Stromal cell of bone marrow (primary cell): ENCODE measurements at places on chromosomes 3 and 15.

DNA sequence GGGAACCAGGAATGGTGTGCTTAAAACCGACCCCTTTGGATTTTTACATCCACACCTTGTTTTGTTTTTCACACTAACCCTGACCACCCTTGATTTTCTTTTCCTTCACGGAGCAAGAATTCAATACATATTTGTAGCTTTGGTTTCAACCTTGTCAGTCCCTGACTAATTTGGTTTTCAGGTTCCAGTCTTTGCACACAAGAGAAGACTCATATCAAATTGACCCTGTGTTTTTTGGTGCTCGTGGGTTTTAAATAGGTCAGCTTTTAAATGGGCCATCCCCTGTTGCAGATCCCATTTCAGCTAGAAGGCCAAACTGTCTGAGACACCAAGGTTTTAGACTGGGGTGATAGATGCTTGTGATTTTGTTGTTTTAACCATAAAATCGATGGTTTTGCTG is 26.4 kb downstream of the ANP32A start:
- no peak for DNase-seq

DNA sequence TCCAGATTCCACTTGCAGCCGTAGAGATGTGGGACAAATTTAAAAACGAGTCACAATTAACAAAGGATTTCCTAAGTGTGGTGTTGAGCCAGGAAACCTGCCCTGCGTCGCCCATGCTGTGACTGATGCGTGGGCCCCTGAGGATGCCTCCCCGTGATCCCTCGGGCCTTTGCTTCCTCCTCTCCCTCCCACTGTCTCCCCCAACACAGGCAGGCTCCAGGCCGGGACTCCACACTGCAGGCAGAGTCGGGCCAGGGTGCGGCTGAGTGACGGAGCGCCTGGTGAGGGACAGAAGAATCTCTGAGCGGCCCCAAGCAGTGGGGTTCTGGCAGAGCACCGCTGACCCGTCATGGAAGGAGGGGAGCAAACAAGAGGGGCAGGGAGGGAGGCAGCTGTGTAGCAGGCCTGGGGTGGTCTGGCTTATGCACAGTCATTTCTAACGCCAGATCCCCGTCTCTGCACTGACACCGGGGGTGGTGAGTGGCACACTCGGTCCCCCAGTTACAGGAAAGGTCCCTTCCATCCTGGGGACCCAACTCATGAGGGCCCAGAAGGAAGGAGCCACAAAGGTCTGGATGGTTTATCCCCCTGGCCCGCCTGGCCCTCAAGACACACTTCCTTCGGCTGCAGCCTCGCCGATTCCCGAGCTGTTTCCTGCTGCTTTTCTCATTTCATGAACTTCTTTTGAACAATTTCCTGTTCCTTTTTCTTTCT is 91.0 kb downstream of the XXYLT1 start:
- no peak for DNase-seq

DNA sequence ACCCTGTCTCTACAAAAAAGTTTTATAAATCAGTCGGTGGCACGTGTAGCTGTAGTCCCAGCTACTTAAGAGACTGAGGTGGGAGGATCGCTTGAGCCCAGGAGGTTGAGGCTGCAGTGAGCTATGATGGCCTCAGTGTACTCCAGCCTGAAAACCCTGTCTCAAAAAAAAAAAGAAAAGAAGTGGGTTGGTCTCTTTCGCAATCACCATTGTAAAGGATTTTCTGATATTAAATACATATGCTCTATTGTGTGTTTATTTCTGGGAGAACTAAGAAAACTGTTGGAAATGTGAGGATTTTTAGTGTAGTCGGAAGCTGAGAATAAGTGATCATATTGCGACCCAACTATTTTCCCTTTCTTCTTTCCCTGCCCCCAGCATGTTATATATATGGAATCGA is 7.5 kb downstream of the ZNF710 start:
- no peak for DNase-seq

- peak; percentile 61 for DNase-seq
Observed at GRCh38 chr3:105365391-105366325, 1.1 kb upstream of the ALCAM start.

- DNase-seq: no peak
Observed at GRCh38 chr3:161556533-161556932, 59.9 kb downstream of the OTOL1 start.

GRCh38 chr15:68197170-68197492 is 8.0 kb downstream of the CALML4 start:
- DNase-seq: no peak

DNA sequence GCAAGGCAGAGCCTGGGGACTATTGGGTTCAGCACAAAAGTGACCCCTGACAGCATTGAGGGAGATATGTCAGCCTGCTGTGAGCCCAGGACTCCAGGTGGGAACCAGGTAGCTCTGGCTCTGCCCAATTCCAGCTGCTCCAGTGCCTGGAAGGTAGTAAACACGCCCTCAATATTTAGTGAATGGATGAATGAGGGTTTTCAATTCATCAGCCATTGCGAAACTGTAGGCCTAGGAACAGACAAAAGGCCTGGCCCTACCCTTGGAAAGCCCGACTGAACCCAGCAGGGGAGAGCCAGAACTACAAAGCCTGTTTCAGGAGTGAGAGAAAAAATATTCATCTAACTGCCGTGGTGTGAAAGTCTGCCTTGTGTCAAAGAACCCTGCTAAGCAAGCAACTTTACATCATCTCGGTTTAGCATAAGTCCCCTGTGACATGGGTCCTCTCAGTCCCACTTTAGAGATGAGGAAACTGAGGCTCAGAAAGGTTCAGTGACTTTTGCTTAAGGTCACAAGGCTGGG is 8.1 kb upstream of the CSK start:
- no peak for DNase-seq

DNA sequence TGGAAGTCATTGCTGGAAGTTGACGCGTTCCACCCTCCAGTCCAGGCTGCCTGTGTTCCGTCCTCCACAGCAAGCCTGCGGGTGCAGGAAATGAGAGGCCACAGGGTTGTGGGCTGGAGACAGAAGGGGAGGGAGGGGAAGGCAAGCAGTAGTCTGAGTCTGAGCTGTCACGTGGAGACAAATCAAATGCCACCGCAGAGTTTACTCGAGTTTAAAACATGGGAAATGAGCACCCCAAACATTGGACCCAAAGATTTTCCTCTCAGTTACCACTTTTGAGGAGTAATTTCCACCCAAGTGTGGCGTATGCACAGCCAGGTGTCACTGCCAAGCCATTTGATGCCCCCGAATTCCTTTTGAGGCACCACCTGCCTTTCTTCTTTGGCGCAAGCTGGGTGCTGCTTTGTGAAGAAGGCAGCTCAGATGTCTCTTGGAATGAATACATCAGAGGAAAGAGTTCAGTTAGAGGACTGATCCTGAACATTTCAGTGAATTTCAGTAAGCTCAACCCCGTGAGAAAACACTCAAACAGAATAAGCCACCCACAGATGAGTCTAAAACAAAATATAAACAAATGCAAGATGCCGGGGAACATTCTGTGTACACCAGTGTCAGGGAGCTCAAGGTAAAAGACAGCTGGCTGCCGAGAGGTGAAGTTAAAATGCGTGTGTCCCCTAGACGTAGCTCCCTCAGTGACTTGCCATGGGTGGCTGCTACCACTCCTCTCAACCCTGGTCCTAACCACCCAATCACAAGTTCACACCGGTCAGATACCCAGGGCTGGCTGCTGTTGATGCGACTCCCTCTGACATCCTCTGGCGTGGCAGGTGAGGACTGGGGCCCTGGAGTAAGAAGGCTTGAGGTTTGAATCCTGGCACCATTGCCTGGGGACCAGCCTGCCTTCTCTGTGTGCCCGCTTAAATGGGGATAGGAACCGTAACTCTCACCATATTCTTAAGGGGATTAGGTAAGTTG is 203.8 kb downstream of the UACA start:
- DNase-seq: no peak

DNA sequence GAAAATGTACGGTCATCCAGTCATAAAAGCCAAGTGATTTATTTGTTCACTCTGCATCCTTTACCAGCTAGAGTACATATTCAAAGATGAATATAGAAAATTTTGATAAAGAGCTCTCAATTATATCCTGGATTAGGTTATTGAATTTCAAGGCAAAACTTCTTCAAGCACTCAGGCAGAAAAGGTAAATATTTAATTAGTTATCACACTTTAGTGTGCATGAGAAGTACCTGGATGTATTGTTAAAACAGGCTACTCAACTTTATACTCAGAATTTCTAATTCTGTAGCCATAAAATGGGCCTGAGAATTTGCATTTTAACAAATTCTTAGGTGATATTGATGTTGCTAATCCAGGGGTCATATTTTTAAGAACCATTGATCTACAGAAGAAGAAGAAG is 45.3 kb downstream of the ILDR1 start:
- no peak for DNase-seq

- DNase-seq: no peak
Observed at GRCh38 chr15:98968576-98968975, 39.0 kb downstream of the PGPEP1L start.

GRCh38 chr3:183149915-183150750 is 12.4 kb downstream of the LAMP3 start:
- no peak for DNase-seq

DNA sequence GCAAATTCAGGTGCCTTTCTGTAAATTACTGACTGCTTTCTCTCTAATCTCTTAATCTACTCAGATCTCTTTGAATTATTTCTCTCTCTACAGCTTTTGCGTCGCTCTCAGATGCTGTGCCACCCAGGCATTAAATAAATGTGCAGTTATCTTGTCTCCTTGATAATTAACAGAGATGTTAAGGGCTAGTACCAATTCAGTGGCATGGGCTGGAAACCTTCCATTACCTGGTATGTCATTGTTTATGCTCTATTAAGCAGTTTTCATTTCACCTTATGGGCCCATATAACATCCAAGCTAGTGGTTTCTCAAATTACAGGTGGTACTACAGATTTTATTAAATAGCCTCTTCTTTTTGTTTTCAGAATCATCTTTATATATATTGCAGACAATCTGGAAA is 66.0 kb downstream of the PEX5L start:
- no peak for DNase-seq

- no peak for DNase-seq
Observed at GRCh38 chr3:109924196-109924595, 586.9 kb upstream of the DPPA4 start.

GRCh38 chr3:166322391-166322790 is 485.2 kb upstream of the BCHE start:
- DNase-seq: no peak

GRCh38 chr3:67678665-67679064 is 24.3 kb upstream of the SUCLG2 start:
- no peak for DNase-seq

GRCh38 chr15:79088426-79089205 is 2.0 kb downstream of the RASGRF1 start:
- no peak for DNase-seq

DNA sequence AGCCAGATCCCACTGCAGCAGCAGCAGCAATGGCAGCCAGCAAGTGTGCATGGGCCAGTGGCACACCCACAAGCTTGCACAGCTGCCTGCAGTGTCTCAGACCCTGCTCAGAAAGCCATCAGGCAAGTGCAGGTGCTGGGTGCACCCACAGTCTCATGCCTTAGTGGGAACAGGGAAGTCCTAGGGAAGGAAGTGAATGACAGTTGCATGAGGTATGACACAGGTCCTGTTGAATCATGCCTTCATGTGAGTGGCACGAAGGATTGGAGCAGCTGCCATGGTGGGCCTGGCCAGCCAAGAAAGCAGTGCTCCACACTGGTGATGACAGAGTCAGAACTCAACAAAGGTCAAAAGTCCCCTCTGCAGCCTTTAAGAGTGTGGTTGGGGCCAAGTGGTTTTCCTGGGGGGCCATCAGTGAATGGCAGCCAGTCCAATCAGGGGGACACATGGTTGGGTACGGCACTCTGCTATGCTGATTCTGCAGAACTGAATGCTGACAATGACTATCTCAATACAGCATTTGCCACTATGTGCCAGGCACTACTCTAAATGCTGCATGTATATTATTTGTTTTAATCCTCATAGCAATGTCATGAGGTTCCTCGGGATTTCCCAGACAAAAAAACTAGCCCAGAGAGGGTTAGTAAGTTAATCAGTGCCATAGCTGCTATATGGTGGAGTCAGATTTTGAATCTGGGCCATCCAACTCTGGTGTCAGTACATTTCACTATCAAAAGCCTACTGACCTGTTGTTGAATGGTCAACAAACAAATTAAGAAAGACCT is 94.3 kb downstream of the AQP9 start:
- no peak for DNase-seq

DNA sequence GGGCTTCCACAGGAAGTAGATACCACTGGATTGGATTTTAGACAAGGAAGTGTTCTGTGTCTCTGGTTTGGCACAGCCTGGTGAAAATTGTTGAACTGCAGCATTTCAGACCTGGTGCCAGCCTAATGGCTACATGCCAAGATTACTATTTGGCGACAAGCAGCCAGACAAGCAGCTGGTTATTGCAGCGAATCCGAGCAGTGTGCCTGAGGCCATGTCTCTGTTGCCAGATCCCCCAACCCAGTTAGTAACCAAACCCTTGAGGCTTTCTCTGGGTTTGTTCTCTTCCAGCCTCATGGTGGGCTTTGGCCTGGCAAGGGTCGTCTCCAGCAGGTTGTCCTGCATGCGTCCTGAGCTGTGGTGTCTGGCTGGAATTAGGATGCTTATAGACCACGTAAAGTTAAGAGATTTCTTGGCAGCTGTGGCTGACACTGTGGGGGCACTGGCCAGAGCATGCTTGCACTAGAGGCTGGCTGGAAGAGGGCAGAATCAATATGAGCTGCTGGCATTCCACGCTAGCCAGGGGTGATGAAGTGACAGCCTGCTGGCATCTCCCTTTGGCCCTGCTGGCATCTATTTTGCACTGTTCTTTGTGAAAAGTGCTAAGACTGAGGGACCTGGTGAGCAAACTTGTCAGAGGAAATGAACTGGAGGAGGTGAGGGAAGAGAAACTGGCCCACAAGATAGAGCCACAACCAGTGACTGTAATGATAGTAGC is 172.6 kb downstream of the RBMS3 start:
- no peak for DNase-seq

DNA sequence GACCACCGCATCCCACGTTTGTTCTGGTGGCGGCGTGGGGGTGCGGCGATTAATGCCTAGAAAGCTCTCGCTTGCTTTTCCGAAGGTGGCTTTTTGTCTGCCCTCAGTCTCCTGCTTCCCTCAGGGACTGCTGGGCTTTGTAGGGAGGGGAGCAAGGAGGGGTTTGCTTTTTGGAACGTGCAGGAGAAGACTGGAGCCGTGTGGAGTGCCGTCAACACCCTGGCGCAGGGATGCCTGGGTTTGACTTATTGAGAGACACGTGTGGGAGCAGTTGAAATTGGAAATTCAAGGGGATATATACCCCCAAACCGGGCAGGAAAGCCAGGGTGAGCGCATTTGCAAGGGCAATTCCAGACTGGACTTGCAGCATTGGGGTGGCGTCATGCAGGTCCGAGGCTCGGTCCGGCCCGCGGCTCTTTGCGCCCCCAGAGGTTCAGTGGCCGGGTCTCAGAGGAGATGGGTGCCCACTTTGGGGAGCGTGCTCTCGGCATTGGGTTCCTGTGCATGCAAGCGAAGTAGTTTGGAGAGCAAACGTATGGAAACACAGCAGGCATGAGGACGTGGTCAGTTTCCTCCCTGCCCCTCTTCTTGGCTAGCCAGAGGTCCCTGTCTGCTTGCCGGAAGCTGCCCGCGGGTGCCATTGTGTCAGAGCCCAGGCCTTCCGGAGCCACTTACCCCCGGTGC is 2.1 kb downstream of the EPHB1 start:
- no peak for DNase-seq

GRCh38 chr15:66646308-66646707 is 55.7 kb upstream of the SMAD6 start:
- peak; percentile 76 for DNase-seq
